ENCODE measurements at places on chromosomes 6 and 20.

DNA sequence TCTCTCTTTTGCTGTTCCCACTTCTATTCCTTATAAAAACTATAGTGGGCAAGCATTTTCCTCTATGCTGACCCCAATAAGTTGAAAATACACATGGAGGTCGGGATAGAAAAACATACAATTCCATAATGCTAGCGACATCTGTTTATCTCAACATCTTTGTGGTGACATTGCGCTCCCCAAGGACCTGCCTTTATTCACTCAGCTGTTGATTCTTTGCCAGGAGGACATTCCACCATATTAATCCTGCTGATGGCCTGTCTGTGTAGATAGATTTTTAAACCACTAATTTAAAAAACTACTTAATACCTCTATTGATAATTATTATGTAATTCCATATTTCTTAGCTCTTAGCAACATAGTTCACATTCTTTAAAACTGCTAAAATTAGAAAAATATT is 555.3 kb upstream of the MAP3K7 start:
- no peak for DNase-seq

GRCh38 chr20:59598625-59599310 is 5.6 kb upstream of the PHACTR3 start:
- peak; percentile 60 for DNase-seq

DNA sequence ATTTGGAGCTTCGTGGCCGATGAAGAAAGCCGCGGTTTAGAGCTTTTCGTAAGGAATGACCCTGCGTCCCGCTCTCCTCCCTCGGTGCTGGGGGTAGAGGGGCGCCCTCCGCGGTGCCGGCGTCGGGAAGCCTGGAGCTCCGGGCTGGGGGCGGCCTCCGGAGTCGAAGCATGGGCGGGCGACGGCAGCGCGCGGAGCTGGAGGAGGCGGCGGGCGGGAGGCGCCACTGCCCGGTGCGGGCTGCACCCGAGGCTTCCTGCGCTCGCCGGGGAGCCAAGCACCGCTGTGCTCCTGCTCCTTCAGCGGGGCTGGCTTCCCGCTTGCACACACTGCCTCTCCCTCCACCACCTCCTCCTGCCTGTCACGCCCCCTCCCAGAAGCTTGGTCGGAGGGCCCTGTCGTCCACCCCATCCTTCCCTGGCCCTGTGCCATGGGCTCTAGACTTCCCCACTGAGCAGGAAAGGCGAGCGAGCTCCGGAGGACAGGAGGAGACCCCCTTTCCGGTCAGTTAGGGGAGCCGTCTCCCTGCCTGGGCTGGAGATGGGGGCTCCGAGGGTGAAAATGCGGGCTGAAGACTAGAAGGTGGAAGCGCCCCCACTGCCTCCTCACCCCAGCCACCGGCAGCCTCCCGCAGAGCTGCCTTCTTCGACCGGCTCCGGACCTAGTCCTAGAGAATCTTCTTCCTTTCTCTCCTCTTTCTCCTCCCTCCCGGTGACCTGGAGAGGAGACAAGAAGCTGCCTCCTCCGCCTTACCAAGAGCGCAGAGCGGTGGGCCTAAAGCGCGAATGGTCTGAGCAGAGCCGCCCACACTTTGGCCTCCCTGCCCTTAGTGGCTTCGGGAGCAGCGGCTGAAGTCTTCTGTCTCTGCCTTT is 1.8 kb downstream of the CDH4 start:
- DNase-seq: no peak

DNA sequence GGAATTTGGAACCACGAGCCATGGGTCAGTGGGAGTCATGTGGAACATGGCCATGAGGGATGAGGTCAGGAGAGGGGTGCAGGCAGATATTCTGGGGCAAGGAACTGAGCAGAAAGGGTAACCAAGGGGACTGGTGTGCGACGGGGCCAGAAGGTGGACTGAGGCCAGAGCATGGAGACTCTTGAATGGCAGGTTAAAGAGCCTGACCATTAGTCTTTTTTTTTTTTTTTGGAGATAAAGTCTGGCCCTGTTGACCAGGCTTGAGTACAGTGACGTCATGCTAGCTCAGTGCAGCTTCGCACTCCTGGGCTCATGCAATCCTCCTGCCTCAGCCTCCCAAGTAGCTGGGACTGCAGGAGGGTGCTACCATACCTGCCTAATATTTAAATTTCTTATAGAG is 64.0 kb downstream of the RREB1 start:
- DNase-seq: no peak

DNA sequence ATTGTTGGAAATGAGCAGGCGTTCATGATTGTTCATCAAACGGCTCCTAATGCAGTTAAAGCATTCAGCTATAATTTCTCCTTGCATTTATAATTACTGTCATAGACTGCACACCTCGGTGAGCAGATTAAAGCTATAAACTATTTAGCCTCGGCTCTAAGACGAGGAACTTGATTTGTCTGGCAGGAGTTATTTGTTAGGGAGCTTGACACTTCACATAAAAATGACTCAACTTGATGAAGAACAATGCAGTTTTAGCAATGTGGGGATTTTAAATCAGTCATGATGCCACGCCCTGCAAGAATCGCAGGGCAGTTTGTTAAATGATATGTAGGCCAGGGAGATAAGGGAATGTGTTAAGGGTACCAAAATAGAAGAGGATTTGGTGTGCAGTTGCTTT is 290.2 kb downstream of the TSHZ2 start:
- no peak for DNase-seq

DNA sequence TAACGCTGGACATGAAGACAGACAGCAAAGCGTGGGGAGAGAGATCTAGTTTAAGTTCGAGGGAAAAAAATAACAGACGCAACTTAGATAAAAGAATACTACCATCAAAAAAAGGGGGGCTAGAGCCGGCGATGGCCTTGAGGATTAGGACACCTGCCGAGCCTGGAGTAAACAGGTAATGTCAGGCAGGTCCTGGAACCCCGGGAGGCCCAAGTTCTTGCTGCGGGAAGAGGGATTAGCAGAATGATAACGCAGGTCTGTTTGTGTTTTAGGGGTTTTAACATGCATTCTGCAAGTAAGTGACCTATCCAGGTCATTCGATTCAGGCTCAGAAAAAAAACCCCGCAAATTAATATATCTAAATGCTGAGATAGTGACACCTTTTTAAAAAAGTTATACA is 754 bp upstream of the TMEM170B start:
- DNase-seq: no peak

- no peak for DNase-seq
Observed at GRCh38 chr6:140388815-140389214, 1014.4 kb upstream of the CITED2 start.

DNA sequence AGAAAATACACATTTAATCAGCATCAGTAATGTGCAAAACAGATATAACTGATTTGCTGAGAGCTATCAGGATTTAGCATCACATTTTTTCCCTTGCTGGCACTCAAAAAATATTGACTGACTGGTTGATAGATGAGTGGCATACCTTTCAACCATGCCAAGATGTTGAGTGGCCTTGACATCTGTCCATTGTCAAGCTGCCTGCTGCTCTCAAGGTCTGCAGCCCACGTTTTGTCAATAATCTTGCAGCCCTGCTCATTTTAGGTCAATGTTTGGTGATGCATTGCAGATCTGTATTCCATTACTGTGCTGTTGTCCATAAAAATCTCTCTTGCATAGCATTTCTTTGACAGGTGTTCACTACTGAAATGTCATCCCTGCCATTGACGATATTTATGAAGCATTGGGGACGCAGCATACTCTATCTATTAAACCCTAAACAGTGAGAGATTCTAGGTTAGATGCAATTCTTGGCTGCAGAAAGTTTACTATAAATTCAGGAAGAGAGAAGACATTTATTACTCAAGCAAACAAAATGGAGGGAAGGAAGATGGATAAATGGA is 111.6 kb downstream of the BFSP1 start:
- DNase-seq: no peak
